ENCODE measurements at places on chromosomes 5 and 9. TPM values are rescaled to one million over a fixed set of nuclear protein-coding genes. Genes with fewer than 3 reads are reported as not detected.

- peak; percentile 28 for DNase-seq
These were observed 14.3 kb upstream of the FREM1 start for GRCh38 chr9:14924230-14925219.

GRCh38 chr9:127945338-127945737, 7.7 kb upstream of the DPM2 start:
- no peak for DNase-seq

DNA sequence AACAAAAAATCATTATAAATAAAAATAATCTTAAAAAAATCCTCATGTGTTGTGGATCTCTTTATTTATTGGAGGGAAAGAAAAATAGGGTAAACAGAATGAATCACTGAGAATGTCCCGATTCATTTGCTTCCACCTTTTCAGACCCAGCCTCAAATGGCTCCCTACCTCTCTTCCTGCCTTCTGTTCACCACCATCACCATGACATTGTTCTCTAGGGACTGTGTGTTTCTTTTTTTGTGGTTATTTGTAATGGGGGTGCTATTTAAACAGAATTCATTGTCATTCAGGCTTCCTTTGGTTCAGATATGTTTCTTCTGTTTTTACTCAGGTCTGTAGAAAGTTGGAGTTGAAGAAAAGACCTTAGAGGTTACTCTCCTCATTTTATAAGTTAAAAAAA, 198.2 kb downstream of the KIF4B start:
- no peak for DNase-seq

The NMUR2 gene
- not detected for total RNA-seq

DNA sequence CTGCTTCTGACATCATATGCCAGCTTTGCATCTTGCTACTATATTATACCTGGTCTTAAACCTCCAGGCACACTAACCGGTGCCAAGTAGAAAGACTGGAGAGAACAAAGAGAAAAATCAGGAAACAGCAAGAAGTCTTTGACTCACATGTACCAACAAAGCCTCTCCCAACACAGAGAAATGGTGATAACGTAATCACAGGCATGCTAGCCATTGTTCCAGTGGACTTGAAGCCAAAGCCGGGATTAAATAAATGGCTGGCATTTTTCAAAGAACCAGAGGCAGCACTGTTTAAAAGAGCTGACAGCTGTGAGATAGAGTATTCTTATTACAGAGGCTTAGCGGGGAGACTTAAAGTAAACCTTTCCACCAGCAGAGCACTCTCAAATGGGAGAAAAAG, 148.4 kb upstream of the NFIL3 start:
- DNase-seq: peak; percentile 34

GRCh38 chr9:121636341-121636865, 15.0 kb upstream of the DAB2IP start:
- peak; percentile 46 for DNase-seq

- DNase-seq: no peak
These were observed 73.0 kb downstream of the GADD45G start for GRCh38 chr9:89677702-89678395.

- peak; percentile 99 for DNase-seq
These were observed at the start of gene NOL6 for GRCh38 chr9:33473643-33474352. Gene NOL6 (minus strand): TSS chr9:33473924. CDS start chr9:33473842, 82 bp downstream.

The BASP1 gene
- 70.5 TPM for total RNA-seq

Measured in IMR-90 (cell line).